SW480 (cell line): ENCODE measurements at places on chromosomes 16 and 17.

DNA sequence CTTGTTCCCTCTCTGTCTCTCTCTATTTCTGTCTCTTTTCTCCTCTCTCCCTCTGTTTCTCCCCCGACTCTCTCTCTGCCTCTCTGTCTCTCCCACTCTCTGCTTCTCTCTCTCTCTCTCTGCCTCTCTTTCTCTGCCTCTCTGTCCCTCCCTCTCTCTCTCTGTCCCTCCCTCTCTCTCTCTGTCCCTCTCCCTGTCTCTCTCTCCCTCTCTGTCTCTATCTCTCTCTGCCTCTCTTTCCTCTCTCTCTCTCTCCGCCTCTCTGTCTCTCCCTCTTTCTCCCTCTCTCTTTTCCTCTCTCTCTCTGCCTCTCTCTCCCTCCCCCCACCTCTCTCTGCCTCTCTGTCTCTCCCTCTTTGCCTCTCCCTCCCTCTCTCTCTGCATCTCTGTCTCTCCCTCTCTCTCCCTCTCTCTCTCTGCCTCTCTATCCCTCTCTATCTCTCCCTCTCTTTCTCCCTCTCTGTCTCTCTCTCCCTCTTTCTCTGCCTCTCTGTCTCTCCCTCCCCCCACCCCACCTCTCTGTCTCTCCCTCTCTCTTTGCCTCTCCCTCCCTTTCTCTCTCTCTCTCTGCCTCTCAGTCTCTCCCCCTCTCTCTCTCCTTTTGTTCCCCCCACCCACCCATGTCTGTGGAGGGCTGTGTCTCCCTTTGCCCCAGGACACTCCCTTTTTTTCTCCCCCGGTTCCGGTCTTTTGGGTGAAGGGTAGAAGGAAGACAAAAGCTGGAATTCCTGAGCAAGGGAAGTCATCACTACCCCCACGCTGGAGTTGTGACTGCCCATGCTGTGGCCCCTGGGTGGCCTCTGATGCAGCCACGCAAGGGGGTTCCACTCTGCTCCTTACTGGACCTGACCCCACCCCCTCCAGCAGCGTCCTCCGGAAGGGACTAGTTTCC is 27.1 kb upstream of the MGAT5B start:
- peak; percentile 62 for DNase-seq

GRCh38 chr16:84699147-84699711 is 571 bp upstream of the USP10 start:
- DNase-seq = peak; percentile 9

- DNase-seq = no peak
Observed at GRCh38 chr16:19212059-19212458, 44.0 kb downstream of the SYT17 start.

- DNase-seq = no peak
Observed at GRCh38 chr17:35889818-35890773, 9.9 kb upstream of the CCL5 start.

- peak; percentile 7 for DNase-seq
Observed at GRCh38 chr17:79607940-79608623, 2.8 kb downstream of the RBFOX3 start.

DNA sequence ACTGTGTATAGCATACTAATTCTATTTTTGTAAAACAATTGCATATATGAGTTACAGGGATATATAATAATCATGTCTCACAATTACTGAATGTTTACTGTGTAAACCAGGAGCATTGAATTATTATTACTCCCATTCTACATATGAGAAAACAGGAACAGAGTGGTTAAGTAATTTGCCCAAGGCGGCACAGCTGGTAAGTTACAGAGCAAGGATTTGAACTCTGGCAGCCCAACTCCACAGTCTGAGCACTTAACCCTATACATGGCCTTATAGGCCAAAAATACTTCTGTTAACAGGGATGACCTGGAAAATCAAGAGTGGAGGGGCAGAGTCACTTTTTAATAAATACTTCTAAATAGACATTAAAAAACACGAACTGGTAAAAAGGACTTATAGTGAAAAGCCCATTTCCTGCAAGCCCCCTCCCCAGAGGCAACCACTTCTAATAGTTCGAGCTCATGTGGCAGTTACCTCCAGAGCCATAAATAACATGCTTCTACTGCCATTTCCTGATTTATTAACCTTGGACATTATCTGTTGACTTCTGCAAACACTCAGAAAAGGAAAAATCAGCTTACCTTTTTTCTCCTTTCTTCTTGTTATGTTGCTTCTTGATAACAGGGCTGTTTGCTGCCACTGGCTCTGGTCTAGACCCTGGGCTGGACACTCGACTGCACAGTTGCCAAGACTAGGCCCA is 22.1 kb upstream of the ADGRG1 start:
- DNase-seq = no peak

DNA sequence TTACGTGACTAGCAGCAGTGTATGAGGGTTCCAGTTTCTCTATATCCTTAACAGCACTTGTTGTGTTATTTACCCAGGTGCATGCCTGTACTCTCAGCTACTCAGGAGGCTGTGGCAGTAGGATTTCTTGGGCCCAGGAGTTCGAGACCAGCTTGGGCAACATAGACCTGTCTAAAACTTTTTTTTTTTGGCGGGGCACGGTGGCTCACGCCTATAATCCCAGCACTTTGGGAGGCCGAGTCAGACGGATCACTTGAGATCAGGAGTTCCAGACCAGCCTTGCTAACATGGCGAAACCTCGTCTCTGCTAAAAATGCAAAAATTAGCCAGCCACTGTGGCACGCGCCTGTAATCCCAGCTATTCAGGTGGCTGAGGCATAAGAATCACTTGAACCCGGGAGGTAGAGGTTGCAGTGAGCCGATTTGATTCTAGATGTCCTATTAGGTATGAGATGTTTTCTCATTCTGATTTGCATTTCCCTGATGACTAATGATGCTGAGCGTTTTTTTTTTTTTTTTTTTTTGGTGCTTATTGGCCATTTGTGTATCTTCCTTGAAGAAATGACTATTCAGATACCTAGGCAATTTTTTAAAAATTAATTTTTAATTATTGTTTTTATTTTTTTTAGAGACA is 13.4 kb downstream of the CASC3 start:
- no peak for DNase-seq

DNA sequence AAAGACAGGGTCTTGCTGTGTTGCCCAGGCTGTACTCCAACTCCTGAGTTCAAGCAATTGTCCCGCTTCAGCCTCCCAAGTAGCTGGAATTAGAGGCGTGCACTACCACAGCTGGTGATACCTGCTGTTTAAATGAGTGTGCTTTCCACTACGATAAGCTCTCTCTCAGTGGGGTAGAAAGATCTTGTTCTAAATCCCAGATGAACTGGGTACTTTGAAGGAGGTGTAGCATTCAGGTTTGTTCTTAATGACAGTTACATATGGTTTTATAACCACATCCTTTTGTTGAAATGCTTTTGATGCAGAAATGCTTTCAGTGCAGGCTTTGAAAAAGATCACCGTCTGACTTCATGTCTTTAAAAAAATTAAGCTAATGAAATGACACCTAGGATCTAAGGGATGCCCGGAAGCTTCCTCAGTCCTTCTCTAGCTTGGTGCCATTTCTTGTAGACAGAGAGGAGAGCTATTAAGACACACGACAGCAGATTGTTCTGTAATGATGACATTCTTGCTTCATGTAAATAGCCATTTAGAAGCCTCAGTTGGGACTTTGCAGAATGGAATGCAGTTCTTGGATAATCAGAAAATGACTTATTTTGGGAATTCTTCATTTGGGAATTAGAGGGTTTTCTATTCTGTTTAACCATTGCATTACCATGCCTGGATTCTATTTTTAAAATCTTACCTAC is 19.5 kb downstream of the PMM2 start:
- DNase-seq = no peak

DNA sequence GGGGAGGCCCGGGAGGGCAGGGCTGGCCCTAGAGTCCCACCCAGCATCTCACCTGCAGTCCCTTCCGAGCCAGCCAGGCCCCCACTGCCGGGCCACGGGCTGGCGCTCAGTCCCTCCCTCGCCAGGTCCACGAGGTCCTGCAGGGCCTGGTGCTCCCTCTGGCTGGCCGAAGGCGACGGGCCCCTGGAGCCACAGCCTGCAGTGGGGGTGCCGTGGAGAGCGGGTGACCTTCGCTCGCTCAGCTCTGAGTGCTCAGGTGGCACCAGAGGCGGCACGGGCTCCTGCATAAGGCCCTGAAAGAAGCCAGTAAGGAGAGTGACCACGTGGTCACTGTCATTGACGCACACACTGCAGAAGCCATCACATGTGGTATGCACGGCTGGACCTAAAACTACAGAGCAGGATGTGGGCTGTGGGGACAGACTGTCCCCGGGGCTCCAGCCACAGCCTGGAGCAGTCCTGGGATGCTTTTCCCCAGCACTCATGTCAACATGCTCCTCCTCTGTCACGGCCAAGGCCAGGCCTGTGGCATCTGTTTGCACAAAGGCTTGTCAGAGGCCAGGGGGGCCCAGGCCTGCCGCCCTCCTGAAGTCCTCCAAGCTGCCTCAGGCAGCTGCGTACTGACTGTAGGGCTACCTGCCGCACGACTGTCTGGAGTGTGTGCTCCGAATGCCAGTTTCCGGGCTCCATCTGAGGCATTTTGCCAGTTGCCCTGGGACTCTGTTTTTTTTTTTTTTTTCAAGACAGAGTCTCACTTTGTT is 15.1 kb downstream of the SLX4 start:
- DNase-seq = no peak

DNA sequence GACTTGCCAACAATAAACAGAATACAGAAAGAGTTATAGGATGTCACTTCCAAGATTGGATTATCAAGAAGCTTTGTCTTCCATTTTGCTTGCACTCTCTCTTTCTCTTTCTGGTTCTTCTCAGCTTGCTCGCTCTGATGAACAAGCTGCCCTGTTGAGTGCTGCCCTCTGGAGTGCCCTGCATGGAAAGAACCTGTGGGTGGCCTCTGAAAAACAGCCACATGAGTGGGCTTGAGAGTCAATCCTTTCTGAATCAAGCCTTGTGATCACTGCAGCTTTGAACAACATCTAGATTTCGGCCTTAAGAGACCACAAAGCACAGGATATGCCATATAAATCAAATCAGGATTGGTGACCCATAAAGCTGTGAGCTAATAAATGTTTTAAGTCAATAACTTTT is 185.1 kb downstream of the KIF2B start:
- no peak for DNase-seq

- no peak for DNase-seq
Observed at GRCh38 chr17:21165922-21166594, 39.3 kb downstream of the DHRS7B start.

DNA sequence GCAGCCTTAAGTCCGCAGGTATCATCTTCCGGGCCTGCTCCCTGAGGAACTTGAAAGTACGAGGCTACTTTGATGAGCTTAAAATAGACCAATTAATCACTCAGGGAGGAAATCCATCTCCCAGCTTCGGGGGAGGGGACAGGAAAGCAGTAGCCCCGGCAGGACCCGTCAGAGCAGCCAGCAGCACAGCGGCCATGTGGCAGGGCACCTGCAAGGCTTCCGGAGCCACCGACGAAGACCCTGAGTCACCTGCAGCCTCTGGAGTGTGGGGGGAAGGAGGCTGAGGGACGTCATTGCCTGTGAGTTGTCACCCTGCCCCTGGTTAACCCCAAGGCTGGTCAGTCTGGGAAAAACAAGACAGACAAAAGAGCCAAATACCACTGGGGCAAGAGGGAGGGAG is 4.4 kb upstream of the CYB561 start:
- peak; percentile 22 for DNase-seq

GRCh38 chr17:50575581-50576210 is 15.2 kb downstream of the CACNA1G start:
- no peak for DNase-seq

DNA sequence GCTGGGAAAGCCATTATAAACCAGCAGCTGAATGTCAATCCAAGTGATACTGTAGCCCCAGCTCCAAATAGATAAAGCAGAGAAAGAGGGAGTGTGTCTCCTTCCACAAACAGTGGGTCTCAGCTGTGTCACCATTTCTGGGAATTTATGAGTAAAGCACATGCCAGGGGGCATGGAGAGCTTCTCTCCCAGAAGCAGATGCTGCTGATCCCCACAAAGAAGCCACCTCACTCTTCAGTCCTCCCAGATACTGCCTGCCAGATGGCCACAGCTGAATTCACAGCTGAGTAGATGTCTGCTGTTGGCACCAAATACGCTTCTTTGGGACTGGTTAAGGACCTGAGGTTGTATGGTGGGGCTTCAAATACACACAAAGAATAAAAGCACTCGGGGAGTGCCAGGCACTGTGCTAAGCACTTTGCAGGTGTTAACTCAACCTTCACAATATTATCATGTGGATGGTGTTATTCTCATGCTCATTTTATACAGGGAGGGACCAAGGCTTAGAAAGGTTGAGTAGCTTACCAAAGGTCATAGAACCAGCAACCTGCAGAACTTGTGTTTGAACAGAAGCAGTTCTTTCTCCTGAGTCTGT is 298.3 kb downstream of the CDH11 start:
- no peak for DNase-seq

DNA sequence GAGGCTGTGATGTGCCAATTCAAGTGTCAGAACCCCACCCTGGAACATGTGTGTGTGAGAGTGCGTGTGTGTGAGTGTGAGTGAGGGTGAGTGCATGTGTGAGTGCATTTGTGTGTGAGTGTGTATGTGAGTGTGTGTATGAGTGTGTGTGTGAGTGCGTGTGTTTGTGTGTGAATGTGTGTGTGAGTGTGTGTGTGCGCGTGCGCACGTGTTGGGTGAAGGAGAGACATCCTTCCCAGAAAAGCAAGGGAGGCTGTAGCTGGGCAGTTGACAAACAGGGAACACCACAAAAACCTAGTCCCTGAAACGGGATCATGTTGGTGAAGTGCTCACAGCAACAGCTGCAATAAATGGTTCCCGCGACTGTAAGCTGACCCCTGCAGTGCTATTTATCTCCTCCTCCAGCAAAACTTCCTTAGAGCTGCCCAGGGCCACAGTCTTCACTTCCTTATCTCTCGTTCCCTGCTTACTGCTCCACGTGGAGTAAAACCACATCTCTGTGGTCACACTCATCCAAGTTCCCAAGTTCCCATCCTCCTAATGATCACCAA is 40.1 kb upstream of the RPL38 start:
- DNase-seq = no peak

GRCh38 chr16:47310792-47311211 is 150.1 kb downstream of the ITFG1 start:
- no peak for DNase-seq

DNA sequence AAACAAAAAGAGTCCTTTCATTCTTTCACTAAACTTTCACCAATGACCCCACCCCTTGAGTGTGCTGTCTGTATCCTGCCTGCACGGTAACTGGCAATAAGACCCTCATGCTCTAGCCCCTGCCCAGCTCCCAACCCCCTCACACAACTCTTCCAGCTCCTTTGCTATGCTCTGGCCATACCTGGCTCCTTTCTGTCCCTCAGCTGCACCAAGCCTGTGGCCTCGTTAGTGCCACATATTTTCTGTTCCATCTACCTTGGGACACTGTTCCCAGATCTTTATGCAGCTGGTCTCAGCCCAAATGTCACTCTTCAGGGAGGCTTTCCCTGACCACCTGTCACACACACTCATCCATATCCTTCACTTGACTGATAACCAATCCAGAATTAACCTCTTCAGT is 47.3 kb downstream of the C16orf82 start:
- DNase-seq = no peak

- peak; percentile 40 for DNase-seq
Observed at GRCh38 chr16:84829168-84829965, 9.6 kb downstream of the CRISPLD2 start.

DNA sequence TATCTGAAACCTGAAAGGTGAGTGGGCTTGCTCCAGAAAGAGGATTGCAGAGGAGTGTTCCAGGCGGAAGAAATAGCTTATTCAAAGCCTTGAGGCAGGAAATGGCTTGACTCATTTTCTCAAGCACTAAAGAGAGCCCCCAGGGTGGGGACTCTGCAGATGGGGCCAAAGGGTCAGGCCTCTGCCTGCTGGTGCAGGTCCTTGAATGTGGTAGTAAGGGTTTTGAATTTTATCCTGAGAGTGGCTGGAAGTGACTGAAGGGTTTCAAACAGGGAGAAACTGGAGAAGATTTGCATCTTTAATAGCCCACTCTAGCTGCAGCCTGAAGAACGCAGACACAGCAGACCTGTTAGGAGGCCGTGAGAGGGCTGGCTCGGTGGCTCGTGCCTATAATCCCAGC is 144.4 kb downstream of the CCT6B start:
- no peak for DNase-seq
